GM10248 (cell line): ENCODE measurements at places on chromosomes 6 and 20.

GRCh38 chr6:30592287-30592686, 21.0 kb downstream of the ABCF1 start:
- no peak for DNase-seq

DNA sequence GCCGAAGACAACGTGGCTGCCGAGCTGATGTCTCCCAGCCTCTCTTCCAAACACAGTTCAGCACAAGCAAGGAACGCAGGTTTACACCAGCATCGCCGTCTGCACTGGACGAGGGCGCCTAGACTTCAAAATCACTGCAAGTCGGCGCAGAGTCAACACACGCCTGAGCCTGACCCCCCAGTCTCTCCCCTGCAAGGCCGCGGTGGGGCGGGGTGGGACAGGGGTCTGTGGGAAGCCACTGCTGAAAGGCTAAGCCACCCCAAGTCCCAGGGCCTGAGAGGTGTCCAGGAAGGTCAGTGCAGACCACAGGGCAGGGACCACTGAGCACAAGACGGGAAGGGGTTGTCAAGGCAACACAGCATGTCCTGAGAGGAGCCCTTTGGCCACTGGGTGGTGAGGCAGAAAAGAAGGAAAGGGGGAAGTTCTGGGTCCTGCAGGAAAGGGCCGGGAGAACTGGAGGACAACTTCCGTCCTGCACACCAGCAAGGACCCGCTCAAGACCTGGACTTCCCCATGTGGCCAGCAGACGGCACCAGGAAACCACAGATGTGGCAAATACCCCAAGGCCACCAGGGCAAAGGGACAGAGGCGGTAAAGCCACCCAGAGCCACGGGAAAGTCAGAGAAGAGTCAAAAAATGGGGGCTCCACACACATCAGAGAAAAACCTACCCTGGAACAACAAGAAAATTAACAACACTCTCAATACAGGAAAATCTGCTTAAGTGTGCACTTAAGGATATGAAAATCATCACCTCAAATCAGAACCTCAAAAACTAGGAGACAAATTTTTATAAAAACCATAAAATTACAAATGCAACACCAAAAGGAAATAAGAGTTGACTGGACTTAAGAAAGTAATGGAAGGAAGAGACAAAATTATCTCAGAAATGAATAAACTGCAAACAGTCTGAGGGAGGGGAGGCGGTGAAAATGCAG, 84.8 kb downstream of the TAF4 start:
- no peak for DNase-seq

- no peak for DNase-seq
Measured at GRCh38 chr20:44248410-44248759, 1.3 kb downstream of the GDAP1L1 start.

GRCh38 chr20:2212456-2213015, 83.3 kb upstream of the TGM3 start:
- no peak for DNase-seq

GRCh38 chr6:36050947-36051710, 23.5 kb downstream of the MAPK14 start:
- no peak for DNase-seq

GRCh38 chr6:41654151-41654697, 16.0 kb downstream of the MDFI start:
- no peak for DNase-seq

GRCh38 chr6:141492521-141493284, 640.0 kb upstream of the GJE1 start:
- DNase-seq, result no peak

GRCh38 chr20:14562981-14563380, 225.6 kb upstream of the FLRT3 start:
- no peak for DNase-seq

DNA sequence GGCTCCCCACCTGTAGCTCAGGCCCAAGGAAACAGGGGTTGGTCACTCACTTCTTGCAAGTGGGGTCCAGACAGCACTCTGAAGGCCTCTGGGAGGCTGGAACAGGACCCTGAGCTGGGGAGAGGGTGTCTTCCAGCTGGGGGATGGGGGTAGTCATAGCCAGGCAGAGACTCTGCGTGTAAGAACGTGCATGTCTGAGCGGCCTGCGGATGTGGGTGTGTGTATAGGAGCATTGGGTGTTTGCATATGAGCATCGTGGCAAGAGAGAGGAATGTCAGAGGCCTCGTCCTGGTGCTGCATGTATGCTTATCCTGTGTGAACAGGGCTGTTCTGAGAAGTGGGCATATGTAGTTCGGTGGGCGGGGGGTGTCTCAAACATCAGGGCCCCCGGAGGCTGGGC, 12.1 kb downstream of the BPIFB3 start:
- no peak for DNase-seq

- DNase-seq, result no peak
Measured at GRCh38 chr20:17463711-17464110, 67.5 kb downstream of the BFSP1 start.

- no peak for DNase-seq
Measured at GRCh38 chr6:116450185-116450710, 10.9 kb upstream of the CALHM6 start.

- peak; percentile 49 for DNase-seq
Measured at GRCh38 chr6:7723041-7723447, 2.9 kb upstream of the BMP6 start.

DNA sequence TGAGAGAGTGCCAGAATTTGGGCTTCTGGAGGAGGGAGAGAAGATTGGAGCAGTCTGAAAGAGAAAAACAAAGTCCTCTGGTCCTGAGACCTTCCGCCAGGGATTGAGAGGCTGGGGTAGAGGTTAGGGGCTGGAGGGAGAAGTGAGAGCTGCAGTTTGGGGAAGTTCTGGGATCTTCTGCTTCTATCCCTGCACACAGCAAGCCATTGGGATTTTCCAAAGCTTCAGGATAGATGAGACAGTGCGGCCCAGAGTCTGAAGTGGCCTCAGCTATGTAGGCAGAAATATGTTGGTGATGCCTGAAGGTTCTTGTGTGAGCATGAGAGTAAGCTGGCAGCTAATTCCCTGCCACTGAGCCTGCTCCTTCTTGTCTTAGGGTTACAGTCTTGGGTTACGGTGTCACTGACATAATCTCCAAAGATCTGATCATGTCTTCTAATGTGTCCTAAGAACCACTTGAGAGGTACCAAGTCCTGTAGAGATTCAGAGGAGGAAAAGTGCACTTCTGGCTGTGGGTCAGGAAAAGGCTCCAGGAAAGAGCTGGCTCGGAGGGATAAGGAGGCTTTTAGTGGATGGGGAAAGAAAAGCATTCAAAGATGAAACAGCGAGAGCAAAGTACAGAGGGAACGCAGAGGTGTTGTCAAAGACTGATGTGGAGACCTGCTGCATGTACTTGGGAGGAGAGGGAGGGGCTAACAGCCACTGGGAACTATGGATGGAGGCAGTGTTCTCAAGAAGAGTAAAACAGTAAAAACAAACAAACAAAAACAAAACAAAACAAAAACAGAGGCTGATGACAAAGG, 131.1 kb upstream of the MYLIP start:
- DNase-seq, result no peak

- no peak for DNase-seq
Measured at GRCh38 chr6:85283436-85283835, 166.4 kb upstream of the NT5E start.

- DNase-seq, result no peak
Measured at GRCh38 chr20:57481281-57481711, 43.6 kb downstream of the CTCFL start.

- DNase-seq, result no peak
Measured at GRCh38 chr6:111789598-111789997, 83.7 kb downstream of the FYN start.

GRCh38 chr20:59828125-59829053, 105.0 kb downstream of the SYCP2 start:
- DNase-seq, result no peak

DNA sequence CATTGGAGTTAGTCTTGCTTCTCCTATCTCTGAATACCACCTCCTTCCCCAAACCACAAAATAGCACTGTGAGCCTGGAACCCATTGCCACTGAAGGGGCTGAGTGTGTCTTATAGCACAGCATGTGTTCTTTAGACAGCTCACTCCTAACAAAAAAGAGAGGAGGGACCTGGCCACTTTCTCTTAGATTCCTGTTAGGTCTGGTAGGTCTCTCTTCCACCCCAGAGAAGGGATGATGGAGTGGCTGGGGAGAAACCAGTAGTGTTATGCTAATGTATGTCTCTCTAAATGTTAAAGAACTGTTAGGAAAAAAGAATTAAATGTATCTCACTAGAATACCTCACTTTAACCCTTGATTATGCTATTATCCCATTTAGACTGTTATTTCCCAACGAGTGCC, 340.3 kb downstream of the EPHA7 start:
- DNase-seq, result no peak

- no peak for DNase-seq
Measured at GRCh38 chr6:3884007-3884745, 35.0 kb downstream of the FAM50B start.

GRCh38 chr20:35617397-35618262, 2.0 kb downstream of the SPAG4 start:
- peak; percentile 67 for DNase-seq

DNA sequence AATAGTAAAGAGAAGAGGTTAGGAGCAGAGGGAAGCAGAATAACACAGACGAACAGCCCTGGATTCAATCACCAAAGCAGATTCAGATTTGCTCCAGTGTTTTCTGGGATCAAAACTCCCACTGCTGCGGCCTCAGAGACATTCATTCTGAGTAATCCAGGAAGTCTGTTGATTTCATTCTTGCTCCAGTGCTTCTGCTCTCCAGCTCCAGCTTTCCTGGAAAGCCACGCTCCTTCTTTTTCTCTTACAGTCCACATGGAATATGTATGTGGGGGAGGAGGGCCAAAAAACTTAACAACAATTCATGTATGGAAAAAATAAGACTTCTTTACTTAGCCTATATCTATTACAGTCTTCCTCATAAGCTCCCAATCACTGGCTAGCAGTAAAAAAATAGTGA, 26.4 kb upstream of the UST start:
- no peak for DNase-seq

GRCh38 chr6:166484863-166485262, 101.6 kb downstream of the RAMACL start:
- DNase-seq, result no peak

DNA sequence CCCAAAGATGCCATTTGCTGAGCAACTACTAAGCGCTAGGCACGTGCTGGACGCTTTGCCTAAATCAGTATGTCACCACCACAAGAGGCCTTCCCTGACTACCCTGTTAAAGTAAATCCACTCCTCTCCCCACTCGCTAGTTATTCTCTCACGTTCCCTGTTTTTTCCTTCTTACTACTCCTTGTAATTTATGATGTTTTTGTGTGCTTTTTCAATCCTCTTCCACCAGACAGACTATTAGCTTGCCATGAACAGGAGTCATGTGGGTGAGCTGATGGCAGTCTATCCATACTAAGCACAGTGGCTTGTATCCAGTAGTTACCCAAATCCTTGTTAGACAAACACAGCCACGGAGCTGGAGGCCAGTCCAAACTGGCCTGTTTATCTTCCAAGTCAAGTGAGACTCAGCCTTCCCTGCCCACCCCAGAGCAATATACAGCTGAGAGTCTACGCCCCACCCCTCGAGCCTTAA, 41.2 kb downstream of the C6orf132 start:
- DNase-seq, result no peak

DNA sequence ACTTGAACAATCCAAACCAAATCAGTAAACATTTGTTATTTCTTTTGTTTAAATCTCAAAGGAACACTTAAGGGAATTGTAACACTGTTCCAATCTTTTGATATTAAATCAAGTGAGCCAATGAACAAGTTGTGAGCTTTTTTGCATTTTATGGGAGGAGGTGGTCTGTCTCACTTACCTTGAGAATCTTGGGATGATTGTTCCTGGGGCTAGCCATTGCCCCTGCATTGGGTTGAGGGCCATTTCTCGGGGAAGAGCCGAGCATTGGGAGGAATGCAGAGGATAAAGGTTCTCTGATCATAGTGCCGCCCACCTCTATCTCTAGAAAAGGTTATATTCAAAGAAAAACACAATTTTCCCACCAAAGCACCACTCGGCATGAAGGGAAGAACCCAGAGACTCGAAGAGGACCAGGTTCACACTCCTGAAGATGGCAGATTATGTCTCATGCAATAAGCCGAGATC, 13.8 kb upstream of the TFB1M start:
- no peak for DNase-seq

DNA sequence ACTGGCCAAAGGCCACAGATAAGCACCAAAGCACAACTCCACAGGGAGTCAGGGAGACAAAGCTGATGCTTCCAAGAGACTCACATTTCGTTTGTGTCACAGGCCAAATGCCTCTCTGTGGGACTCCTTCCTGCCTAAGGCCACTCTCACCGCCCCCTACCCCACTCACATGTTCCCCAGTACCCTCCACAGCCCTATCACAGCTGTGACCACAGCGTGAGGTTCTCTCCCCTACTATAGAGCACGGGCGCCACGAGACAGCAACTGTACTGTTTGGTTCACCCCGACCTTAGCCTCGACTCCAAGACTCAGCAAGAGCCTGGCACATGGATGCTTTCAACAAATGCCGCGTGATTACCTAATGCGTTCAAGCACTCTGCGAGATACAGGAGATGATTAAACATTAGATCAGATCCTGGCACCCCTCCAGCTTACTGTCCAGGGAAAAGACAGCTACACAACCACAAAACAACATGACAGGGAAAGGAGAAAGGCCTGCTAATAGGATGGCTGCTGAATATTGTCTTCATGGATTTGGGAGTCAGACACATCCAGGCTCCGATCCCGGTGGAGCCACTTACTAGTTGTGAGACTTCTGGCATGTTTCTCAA, 105.5 kb downstream of the AGPAT4 start:
- no peak for DNase-seq

DNA sequence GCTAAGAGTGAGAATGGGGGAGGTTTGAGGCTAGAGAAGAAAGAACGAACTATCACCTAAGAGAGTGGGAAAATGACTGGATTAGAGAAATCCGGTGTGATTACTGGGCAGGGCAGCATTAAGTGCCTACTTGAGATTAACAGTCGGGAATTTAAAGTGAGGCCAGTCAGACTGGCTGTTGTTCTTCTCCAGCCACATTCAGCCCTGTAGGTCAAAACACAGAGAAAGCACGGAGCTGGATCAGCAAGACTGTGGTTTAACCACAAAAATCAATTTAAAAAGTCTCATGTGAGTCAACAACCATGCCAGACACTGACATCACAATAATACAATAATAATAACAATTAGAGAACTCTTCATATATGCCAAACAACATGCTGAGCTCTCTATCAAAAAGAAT, 301.9 kb upstream of the SGK1 start:
- no peak for DNase-seq

DNA sequence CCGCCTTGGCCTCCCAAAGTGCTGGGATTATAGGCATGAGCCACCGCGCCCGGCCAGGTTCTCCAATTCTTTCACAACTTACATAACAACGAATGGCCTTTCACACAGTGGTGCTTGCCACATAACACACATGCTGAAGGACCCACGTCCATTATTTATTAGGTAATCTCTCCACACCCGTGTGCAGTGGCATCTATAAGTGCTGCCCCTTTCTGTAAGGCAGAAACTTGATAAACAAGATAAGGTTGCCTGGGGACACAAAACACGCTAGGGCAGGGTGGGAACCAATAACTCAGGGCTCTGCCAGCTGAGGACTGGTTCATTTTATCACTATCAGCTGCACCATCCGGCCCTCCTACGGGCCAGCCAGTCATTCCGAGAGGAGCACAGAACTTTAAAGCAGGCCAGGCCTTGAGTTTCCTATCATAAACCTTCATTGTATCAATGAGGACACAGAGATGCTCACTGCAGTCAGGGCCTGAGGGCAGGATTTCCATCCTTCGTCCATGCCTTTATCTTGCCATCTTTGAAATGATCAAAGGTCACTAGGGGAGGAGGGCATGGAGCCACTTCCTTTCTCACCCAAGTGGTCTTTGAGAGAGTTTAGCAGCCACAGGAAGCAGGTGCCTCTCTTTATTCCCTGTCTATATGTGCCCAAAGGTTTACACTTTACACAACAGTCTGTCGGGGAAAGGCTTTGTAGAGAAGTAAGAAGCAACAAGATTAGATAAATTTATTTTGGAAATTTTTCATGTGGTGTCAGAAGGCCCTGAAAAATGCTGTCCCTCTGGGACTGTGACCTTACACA, 37.6 kb downstream of the GPLD1 start:
- no peak for DNase-seq
